Stimulated activated CD8-positive, alpha-beta memory T cell treated with anti-CD3 and anti-CD28 coated beads, Interleukin-4, amount 100 ng/mL, for 1 hour (primary cell): ENCODE measurements at places on chromosomes 7 and 10.

DNA sequence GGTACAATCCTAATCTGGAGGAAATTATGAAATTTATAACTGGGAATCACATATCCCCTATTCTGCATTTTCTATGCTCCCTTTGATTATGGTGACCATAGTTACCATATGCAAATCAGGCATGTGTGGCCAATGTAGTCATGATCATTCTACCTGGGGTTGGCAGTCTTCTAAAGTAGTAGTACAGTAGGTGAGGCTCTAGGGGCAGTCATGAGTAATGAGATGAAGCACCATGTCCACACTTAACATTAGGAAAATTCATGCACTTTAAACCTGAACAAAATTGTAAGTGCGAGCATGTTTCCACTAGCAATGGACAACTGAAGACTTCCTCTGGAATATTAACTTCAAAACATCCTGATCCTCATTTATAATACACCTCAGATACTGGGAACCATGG is 545.9 kb downstream of the SUGCT start:
- DNase-seq, result no peak

GRCh38 chr7:68420342-68421192 is 1177.7 kb upstream of the AUTS2 start:
- no peak for DNase-seq

GRCh38 chr10:1577945-1578344 is 159.4 kb downstream of the ADARB2 start:
- DNase-seq, result no peak

GRCh38 chr7:22124941-22125340 is 179.2 kb upstream of the CDCA7L start:
- no peak for DNase-seq

DNA sequence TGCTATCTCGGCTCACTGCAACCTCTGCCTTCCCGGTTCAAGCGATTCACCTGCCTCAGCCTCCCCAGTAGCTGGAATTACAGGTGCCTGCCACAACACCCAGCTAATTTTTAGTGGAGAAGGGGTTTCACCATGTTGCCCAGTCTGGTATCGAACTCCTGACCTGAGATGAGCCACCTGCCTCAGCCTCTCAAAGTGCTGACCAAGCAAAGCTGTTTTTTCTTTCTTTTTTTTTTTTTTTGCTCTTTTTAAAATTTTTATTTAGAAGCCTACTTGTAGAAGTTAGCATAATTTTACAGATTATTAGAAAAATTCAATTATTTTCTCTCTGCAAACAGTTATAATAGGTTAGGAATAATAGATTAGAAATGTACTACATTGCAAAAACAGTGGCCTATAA is 1.2 kb upstream of the FGFBP3 start:
- no peak for DNase-seq
